ENCODE measurements at places on chromosomes 16 and 17. TPM values are rescaled to one million over a fixed set of nuclear protein-coding genes. Genes with fewer than 3 reads are reported as not detected.
A peak's percentile ranks its signal among the peaks of the same experiment; 100 is the strongest.

Gene KSR1
- 5.8 TPM for total RNA-seq

GRCh38 chr16:28503470-28504259 is 3.0 kb downstream of the IL27 start:
- DNase-seq, result no peak

DNA sequence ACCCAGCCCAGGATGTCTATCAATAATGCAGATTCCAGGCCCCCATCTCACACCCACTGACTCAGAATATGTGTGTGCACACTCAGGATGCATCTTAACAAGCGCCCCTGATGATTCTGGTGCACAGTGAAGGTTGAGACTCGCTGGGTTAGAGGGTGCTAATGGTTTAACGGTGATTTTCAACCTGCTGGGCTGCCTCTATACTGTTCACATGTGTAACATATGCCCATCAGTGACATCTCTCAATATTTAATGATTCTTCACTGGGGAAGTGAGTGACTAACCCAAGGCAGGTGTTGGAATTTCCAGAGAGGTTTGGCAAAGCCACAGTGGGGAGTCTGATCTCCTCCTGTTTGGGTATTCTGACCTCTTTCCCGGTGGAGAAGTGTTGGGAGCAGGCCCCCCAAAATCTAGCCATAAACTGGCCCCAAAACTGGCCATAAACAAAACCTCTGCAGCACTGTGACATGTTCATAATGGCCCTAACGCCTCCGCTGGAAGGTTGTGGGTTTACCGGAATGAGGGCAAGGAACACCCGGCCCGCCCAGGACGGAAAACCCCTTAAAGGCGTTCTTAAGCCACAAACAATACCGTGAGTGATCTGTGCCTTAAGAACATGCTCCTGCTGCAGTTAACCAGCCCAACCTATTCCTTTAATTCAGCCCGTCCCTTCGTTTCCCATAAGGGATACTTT is 4.1 kb upstream of the DOC2B start:
- no peak for DNase-seq

DNA sequence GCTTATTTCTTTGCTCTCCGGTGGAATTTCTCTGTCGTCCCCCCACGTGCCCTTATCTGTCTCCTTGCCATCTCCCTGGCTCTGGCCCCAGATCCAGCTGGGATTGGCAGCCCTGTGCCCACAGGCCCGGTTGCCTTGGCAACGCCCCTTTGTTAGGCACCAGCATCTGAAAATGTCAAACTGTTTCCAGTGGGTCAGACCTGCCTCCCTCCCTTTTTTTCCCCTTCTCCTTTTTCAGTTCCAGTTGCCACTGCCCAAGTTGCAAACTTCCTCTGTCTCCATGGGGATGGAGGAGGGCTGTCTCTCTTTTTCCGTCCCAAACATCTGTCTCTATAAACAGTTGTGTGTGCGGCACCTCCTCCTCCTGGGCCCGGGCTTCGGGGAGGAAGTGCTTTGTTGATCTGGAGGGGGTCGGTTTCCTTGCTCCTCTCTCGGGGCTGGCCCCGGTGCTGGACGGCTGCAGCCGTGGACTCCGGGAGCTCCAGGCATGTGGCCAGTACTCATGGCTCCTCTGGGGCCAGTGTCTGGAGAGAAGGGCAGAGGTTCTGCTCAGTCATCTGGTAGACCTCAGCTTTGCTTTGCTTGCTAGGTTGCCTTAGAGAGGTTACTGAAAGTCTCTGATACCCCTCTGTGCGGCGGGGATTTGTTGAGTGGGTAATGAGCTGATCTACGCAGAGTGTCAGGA is 35.3 kb downstream of the SOCS3 start:
- no peak for DNase-seq

Gene WNT9B
- not detected for total RNA-seq

GRCh38 chr16:11169641-11170040 is 86.4 kb downstream of the SOCS1 start:
- DNase-seq, result no peak

- peak; percentile 13 for DNase-seq
Observed at GRCh38 chr17:31900877-31901276, 631 bp downstream of the UTP6 start.

DNA sequence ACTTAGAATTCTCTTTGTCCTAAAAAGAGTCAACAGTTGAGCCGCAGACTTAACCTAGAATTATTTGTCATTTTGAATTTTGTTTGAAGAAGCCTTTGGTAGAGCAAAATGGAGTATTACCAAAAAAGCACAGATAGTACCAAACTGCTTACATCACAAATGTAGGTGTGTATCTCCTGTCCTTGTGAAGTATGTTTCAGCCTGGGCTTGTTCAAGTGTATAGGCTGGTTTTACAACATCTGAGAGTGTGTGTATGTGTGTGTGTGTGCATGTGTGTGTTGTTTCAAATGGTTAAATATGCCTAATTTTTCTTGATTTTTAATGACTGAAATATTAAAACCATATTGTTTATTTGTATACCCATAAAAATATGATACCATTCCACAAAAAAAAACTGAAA is 188.7 kb upstream of the AXIN2 start:
- DNase-seq, result peak; percentile 8

GRCh38 chr17:14547016-14547415 is 246.1 kb downstream of the HS3ST3B1 start:
- no peak for DNase-seq

DNA sequence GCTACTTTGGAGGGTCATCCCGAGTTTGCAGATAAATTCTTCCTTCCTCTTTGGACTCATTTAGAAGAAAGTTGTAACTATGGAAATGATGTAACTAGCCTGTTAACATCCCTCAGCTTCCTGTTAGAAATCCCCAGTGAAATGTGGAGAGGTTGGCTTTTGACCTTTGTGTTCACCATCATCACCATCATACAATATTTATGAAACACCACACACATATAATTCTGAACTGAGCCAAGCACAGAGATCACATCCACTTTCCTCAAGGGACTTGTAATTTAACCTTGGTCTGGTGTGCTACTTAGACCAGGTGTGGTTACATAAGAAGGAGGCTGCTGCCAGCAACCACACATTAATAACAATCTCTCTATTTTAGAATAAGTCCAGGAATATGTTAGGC is 2.5 kb downstream of the CAPNS2 start:
- DNase-seq, result no peak

Gene CTRB1
- not detected for total RNA-seq

DNA sequence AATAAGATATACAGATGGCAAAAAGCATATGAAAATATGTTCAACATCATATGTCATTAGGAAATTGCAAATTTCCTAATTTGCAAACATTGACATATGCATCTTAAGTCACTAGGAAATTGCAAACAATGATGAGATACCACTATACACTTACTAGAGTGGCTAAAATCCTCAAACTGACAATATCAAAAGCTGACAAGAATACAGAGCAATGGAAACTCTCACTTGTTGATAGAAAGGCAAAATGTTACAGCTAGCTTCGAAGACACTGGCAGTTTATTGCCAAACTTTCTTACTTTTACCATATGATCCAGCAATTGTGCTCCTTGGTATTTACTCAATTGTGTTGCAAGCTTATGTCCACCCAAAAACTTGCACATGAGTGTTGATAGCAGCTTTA is 5.0 kb upstream of the IL4R start:
- no peak for DNase-seq

DNA sequence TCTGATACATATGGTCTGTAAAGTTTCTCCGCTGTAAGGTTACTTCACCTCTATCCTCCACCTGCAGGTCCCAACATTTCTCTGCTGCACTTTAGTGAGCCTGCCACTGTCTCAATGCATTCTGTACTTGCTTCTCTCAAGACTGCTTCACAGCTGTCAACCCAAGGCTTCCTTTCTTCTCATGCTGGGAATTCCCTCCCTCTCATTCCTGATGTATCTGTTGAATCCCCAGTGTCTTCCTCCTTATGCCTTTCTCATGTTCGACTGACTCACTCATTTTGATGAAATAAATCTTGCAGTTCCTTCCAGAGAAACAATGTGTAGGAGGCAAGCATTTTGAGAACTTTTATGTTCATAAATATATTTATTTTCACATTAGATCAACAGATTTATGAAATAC is 288.3 kb downstream of the CNTNAP4 start:
- DNase-seq, result no peak

DNA sequence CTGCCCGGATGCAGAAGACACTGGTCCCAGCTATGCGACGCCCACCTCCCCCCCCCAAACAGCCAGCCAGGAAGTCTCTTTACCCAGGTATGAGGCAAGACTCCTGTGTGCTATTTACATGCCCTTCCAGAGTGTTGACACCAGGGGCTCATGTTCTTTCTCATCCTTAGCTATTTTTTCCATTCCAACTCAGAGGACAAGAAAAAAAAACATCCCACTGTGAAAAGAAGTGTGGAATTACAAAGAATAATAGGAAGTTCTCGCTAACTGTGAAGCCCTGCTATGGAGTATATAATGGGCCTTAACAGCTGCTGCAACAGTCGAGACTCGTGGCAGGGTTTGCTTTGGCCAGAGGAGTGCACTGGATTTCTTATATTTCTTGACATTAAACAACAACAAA is 584.9 kb downstream of the CDH13 start:
- DNase-seq, result no peak

GRCh38 chr17:83115832-83116231 is 36.4 kb downstream of the METRNL start:
- DNase-seq, result no peak

DNA sequence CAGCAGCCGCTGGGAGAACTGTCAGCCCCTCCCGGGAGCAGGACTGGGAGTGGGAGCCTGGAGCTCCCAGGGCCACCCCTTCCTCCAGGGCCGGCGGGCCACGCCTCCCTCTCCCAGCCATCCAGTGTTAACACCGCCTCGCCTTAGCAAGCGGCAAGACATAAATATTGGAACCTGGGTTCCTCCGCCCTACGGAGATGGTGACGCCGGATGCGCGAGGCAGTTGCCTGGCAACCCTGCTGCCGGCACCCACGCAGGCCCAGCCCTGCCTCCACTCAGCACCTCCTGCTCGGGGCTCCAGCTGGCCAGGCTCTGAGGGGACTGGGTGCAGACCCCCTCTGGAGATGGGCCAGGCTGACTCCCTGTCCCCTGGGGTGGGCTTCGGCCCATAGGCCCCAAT is 27.4 kb upstream of the CACNA1H start:
- peak; percentile 32 for DNase-seq

GRCh38 chr17:66691644-66692420 is 143.1 kb upstream of the CACNG5 start:
- peak; percentile 78 for DNase-seq

GRCh38 chr16:88599092-88599733 is 29.0 kb downstream of the ZC3H18 start:
- DNase-seq, result no peak

- DNase-seq, result peak; percentile 22
Observed at GRCh38 chr17:81239714-81240555, 817 bp downstream of the NDUFAF8 start.

DNA sequence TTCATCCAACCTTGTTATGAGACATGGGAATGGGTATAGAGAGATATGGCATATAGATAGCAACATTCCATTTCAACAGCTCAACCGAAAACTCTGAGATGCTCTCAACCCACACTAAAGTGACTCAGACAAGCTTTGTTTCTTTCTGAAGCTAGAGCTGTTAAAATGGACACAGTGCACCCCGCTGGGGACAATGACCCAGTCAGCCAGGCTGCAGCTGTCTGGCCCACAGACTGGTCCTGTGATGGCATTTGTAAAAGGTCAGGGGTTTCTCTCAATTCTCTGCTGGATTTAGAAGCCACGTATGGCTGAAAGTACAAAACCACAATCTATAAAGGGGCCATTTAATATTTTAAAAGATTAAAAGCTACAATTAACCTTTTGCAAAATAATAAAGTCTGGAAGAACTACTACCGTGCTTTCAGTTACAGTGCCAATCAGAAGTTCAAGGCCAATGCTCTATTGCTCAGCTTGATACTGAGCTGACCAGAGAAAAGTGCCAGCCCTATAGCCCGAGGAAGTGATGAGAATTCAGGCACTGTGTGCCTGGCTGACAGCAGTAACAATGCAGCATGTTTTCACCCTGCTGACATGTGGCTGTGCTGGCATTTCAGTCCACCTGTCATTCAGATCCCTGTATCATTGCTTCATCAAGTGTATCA is 60.2 kb downstream of the TEX2 start:
- peak; percentile 86 for DNase-seq

DNA sequence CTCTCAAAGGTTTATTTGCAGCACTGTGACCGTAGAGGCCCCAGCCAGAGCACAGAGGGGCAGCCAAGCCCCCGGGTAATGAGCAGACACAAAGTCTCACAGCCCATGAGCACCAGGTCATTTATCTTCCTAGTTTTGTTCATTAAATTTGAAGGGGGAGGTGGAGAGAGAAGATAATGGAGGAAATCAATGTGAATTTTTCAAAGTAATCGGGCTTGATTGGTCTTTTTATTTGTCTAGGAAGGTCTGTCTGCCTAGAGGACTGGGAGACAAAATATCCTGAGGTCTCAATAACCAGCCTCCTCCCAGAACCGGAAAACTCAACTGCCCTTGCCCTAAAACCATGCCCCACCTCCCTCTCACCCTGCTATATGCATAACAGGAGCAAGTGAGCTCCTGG is 189.0 kb downstream of the SLC39A11 start:
- no peak for DNase-seq

Gene GRN
- 465 TPM for total RNA-seq

Gene MYL4
- total RNA-seq, result 1.6 TPM

DNA sequence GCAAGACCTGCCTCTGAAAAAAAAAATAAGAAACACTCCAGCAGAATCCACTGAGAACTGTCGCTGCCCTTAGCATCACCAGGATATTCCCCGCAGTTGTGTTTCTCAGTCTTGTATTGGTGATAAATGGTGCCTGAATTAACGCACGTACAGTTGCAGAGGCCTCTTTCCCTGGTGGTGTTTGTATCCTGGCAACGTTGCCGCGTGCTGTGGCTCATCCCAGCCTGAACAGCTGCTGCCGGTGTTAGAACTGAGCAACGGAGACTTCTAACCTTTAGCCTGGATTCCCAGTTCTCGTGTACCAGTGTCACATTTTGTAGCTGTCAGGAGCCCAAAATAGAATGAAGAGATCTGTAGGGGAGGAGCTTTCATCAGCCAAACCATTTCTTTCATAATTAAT is 4.8 kb downstream of the MLYCD start:
- no peak for DNase-seq

Gene IL21R
- 0.55 TPM for total RNA-seq

Gene KRTAP2-2
- not detected for total RNA-seq

Gene HS3ST3B1
- total RNA-seq, result 0.33 TPM

GRCh38 chr17:74369665-74370490 is 2.6 kb downstream of the GPR142 start:
- DNase-seq, result no peak

- no peak for DNase-seq
Observed at GRCh38 chr16:4002121-4002520, 114.1 kb downstream of the ADCY9 start.

Gene KRTAP4-5
- not detected for total RNA-seq

Measured in PC-3 (cell line).